AG09309 (cell line): ENCODE measurements at places on chromosomes 1 and 21.

DNA sequence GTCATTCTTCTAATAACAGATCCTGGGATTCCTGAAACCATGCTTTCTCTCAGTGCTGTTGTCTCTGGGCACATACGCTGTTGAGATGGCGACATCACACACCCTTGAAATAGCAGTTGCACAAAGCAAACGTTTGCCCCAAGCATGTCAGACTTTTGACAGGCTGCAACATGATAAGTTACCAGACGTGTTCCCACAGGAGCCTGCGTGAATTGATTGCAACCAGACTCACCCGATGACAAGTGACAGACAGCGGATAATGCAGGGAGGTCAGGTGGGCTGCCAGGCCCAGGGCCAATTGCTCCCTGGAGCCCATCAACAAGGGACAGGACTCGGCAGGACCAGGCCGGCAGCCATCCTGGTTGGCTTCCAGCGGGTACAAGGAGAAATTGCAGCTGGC, 310.9 kb downstream of the SIPA1L2 start:
- DNase-seq = no peak

GRCh38 chr1:35726450-35727433, 8.1 kb upstream of the C1orf216 start:
- peak; percentile 16 for DNase-seq

- DNase-seq = no peak
These were observed 5.9 kb upstream of the CDC20 start for GRCh38 chr1:43352881-43353280.

GRCh38 chr1:40758578-40759343, 24.8 kb upstream of the KCNQ4 start:
- DNase-seq = no peak

DNA sequence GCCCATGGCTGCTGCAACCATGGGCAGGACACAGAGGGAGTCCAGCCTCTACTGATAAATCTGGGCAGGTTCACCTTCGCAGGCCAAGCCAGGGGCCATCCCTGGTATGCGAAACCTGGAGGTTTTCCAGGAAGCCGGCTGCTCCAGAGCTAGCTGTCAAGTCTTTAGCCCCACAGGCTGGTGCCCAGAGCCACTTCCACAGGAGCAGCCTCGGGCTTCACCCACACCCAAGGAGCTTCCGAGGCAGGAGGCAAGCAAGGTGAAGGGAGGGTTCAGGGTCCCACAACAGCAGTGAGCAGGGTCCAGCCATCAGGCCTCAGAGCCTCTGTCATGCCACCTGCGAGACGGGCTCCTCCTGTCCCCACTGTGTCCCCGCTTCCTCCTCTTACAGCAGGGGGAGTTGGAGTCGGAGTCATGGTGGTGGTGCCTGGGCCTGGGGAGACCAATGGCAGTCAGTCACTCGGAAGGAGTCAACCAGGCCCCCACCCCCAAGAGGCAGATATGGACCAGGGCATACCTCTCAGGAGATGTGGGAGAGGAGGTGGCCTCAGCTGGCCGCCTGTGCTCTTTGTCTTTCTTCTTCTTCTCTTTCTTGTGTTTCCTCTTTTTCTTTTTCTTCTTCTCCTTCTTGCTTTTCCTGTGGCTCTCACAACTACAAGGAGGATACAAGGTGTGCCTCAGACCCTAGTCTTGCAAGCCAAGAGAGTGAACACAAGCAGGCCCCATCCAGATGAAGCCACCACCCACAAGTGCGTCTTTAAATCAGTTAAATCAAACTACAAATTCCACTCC, 2.1 kb downstream of the C1orf35 start:
- DNase-seq = no peak

DNA sequence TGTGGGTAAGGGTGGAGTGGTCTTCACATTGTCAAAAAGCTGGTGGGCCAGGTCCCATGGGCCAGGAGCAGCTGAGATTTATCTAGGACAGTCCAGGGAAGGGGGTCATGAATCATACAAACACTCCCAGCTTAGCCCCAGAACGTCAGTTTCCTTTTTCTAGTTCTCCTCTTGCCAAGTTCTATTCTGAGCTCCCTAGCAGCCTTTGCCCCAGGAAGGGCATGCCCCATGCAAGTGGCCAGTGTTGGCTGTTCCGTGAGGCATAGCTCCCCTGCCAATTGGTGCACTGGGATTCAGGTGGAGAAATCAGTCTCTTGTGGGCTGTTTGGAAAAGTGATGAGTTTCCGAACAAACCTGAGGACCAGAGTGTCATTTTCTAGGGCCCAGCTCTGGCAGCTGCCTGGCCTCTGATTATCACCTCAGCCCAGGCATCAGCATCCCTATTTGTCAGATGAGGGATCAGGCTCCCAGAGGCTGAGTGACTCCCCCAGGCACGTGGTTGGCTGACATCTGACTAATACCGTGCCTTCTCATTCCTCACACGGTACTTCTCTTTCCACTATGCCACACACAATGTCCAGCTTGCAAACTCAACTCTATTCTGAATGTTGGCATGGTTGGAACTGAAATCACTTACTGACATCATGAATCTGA, 14.2 kb upstream of the MYOM3 start:
- DNase-seq = no peak

DNA sequence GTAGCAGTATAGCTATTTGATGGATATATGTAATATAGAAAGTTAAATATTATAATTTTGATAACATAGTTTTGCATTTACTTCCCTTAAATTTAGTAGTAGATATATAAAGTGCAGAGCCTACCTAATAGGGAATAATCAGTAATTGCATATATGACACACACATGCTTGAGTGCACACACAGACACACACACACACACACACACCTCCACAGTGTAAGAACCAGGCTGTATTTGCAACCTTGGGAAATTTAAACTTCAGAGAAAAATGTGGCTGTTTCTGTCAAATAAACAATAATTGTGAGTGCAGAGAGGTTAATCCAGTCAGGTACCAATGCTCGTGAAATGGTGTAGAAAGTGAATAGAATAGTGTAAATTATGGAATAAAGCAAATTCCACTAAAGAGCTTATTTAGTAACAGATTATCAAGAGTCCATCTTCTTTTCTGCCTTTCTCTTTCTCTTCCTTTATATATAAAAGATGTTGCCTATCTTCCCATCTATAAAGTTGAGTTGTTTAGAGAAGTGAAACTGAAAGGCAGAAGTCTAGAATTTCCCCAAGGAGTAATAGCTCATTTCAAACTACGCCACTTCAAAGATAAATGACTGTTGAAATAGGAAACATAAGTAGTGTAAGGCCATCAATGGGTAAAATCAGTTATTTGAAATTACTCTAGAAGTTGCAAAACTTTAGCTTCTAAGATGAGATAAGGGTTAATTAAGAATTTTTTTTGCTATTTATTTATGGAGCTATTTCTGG, 273.7 kb downstream of the SRGAP2C start:
- DNase-seq = no peak

DNA sequence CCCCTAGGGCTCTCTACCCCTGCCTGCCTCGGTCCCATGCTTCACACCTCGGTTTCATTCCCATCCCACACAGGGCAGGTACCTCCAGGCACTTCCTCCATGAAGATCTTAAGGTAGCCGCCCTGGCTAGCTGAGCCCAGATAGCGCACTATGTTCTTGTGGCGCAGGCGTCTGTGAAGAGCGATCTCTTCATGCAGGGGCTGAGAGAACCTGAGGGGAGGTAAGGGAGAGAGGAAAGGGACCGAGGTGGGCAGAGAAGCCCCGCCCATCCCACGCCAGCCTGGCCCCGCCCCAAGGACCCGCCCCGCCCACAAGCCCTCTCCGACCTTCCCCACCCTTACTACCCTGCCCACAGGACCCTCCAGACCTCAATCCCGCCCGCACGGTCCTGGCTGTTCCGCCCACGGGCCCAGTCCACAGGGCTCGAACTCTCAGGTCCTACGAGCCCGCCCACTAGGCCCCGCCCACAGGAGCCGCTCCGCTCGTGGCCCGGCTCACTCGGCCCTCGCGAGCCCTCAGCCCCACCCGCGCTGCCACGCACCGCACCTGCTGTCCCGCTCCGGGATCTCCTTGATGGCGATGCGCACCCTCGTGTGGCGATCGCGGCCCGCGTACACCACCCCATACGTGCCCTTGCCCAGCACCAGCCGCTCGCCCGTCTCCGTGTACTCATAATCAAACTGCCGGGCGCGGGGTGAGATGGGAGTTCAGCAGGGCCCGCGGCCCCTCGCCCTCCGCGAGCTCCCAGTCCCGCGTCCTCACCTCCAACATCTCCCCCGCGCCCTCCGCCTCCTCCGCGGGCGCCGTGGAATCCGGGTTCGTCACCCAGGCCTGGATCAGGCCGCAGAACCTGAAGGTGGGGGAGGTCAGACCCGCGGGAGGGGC, 6.4 kb downstream of the MAP3K6 start:
- no peak for DNase-seq

DNA sequence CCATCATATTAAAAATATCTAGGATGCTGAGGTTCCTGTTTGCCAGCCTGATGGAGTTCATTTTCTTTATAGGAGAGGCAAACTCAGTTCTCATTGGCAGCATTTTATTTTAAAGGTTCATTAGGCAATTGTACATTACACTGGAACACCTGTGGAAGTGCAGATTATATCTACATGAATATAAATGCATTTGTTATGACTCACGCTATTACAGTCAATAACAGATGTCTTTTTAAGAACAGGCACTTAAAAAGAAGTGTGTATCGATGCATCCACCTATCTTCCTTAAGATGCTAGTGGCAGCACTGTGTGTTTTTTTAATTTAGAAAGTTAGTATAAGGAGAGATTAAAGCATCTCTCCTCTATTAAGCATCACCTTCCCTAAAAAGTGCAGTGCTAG, 276.5 kb downstream of the PRDM2 start:
- no peak for DNase-seq

GRCh38 chr1:185365951-185366350, 48.9 kb upstream of the IVNS1ABP start:
- no peak for DNase-seq

DNA sequence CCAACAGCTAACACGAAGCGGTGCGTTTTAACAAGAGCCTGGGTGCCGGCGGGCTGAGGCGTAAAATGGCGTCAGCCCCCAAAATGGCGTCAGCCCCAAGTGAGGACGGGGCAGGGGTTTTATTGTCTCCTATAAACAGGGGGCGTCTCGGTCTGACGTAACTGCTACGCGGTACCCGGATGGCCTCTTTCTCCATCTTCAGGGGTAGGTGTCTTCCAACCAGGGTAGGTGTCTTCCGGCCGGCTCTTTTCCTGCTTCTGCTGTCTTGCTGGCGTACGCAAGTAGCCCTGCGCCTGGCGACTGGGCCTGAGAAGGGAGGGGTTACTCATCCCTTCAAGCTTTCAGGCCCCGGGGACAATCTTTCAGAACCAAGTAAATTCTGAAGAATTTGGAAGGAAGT, 45.3 kb downstream of the LGR6 start:
- DNase-seq = no peak

- no peak for DNase-seq
These were observed 104.2 kb downstream of the ATP5PO start for GRCh38 chr21:33811167-33812010.

GRCh38 chr1:69172003-69173000, 395.4 kb upstream of the LRRC7 start:
- no peak for DNase-seq

GRCh38 chr1:92488416-92488815, 1.7 kb upstream of the GFI1 start:
- DNase-seq = no peak

GRCh38 chr1:32048440-32048839, 24.3 kb upstream of the TMEM39B start:
- DNase-seq = no peak

- no peak for DNase-seq
These were observed 31.6 kb downstream of the TGFB2 start for GRCh38 chr1:218376722-218377121.

GRCh38 chr1:119688810-119689209, 22.9 kb upstream of the PHGDH start:
- DNase-seq = no peak

GRCh38 chr1:101971304-101971703, 25.4 kb downstream of the OLFM3 start:
- DNase-seq = no peak

DNA sequence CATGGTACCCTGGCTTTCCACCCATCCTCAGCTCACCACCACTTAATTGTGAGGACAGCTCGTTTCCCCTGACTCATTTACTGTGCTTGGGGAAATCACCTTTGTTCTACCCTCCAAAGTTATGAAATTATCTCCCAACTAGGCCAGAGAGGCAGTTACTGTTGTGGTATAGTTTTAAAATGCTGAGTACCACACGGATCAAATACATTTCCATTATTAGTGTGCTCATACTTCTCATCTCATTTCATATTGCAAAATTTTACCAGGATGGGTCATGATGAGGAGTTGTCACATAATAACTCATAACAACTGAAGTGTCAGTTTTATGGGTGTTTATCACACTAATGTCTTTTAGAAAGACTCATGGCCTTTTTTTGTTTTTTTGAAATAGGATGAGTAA, 9.2 kb upstream of the OR2B11 start:
- no peak for DNase-seq
